ENCODE measurements at places on chromosomes 2 and 18. TPM values are rescaled to one million over a fixed set of nuclear protein-coding genes. Genes with fewer than 3 reads are reported as not detected.

DNA sequence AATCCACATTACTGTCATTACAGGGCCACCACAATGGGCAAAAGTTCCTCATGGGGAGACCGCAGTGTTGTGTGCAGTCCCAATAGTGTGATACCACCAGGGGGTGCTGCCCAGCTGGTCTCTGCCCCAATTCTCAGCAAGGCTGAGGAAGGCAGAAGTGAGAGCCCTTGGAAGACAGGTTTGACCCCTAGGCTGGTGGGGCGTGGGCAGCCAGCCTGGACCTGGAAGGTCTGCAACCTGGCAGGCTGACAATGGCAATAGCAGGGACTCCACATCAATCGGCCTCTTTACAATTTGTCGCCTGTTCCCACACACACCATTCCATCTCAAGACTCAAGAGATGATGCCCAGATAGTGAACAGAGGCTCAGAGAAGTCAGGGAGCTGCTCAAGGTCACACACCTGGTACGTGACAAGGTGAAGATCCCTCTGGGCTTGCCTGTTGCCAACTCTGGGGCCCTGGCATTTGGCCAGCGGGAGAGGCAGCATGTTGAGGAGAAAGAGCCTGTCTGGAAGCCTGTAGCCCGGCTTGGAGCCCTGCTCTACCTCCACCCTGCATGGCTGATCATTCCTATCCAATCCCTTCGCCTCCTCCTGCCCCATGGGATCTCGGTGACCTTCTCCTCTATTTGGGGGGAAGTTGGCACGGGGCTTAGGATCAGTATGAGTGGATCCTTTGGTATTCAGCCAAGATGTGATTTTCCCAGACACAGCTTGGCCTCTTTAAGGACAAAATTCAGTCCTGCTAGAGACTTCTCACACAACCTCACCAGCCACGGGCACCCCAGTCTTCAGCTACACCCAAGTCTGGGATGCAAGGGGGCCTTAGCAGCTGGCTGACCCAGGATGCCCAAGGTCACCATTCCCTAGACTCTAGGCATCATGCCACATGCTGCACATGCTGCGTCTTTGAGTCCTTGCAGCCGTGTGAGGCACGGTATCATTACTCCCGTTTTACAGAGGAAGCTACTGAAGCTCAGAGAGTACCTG, 2.9 kb upstream of the ATOH8 start:
- DNase-seq, result peak; percentile 76
- no peak overlapping the region for H3K27ac ChIP-seq
- H3K4me1 ChIP-seq, result peaks cover 27% of the 10 kb centered on the region
- H3K4me3 ChIP-seq, result no peak overlapping the region

GRCh38 chr2:113069676-113070605, 2.2 kb downstream of the IL1F10 start:
- no peaks in the 10 kb centered on the region for H3K27me3 ChIP-seq
- no peak for DNase-seq
- no peaks in the 10 kb centered on the region for H3K36me3 ChIP-seq
- H3K4me1 ChIP-seq, result no peaks in the 10 kb centered on the region

DNA sequence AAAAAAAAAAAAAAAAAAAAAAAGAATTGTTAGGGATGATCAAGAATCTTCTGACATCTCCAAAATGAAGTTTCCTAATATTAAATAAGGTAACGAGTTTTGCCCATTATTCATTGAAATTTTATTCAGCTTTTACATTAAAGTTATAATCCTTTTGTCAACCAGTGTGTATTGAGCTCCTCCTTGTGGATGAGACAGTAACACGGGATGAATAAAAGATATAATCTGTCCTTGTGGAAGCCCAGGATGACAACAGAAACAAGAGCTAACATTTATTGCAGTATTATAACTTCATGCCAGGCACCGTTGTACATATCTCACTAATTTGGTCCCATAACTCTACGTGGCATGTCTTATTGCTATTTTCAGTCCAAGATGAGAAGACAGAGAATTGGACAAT, 33.4 kb upstream of the SERPINB7 start:
- no peaks in the 10 kb centered on the region for H3K27me3 ChIP-seq
- H3K4me1 ChIP-seq, result no peaks in the 10 kb centered on the region
- no peak for DNase-seq
- no peak overlapping the region for H3K27ac ChIP-seq

DNA sequence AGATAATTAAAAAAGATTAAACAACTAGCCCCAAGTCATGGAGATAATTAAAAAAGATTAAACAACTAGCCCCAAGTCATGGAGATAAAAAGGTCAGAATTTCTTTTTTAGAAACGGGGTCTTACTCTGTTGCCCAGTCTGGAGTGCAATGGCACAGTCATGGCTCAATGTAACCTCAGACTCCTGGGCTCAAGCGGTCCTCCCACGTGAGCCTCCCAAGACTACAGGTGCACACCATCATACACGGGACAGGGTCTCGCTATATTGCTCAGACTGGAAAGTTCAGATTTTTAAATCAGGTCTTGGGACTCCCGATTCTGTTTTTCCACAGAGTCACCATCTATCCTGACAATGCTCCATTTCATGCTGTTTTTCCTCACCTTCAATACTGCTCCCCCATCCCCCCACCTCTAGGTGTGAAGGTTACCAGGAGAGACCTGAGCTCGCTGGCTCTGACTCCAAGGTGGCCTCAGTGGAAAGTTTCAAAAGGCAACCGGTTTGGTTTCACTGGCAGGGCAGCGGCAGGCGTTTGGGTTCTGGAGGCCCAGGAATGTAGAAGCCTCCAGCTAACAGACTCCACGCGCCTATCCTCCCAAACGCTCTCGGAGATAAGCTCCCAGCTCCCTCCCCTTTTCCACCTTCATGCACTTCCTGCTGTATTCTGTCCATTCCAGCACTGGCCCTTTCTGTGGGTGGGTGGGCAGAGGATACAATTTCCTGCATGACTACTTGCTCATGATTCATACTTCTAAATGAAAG, 2.9 kb upstream of the SEMA4C start:
- no peaks in the 10 kb centered on the region for H3K36me3 ChIP-seq
- peak; percentile 54 for DNase-seq
- H3K27ac ChIP-seq, result no peak overlapping the region
- no peak overlapping the region for H3K4me3 ChIP-seq

DNA sequence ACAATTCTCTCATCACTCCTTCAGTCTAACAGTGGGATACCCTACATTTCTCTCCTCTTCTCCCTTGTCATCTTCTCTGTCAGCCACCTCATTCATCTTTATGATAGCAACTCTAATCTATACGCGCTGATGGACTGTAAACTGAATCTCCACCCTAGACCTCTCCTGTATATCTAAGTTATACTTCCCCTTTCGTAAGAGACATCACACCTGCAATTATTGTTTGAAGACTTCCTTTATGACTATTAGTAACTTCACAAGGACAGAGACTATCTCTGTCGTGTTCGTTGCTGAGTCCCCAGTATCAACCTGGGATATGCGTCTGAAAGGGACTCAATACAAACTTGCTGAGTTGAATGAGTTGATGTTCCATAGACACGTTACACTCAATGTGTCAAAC, 263.2 kb downstream of the IRS1 start:
- H3K27ac ChIP-seq, result no peak overlapping the region
- DNase-seq, result no peak
- H3K4me3 ChIP-seq, result no peak overlapping the region

- no peak overlapping the region for H3K27ac ChIP-seq
- peak; percentile 52 for DNase-seq
- H3K36me3 ChIP-seq, result no peaks in the 10 kb centered on the region
- no peak overlapping the region for H3K4me3 ChIP-seq
- peaks cover 39% of the 10 kb centered on the region for H3K4me1 ChIP-seq
These were observed 741.1 kb upstream of the SALL3 start for GRCh38 chr18:78238404-78239089.

DNA sequence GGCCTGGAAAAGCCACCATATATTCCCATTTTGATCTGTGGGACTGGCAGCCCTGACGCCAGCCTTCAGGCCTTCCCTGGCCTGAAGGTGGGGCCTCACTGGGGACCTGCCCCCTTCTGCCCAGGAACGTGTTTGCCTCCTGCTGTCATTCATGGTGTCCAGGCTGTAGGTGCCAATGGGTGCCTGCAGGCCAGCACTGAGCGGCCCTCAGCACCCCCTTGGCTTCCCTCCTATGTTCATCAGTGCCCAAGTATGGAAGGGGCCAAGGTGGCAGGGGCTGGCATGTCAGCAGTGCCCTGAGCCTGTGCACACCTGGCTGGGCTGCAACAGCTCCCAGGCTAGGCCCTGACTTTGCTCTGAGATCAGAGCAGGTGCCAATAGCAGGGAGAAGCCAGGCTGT, 800.3 kb upstream of the RAB6C start:
- no peak overlapping the region for H3K27ac ChIP-seq
- DNase-seq, result no peak
- no peak overlapping the region for H3K4me3 ChIP-seq
- H3K4me1 ChIP-seq, result no peaks in the 10 kb centered on the region
- no peaks in the 10 kb centered on the region for H3K36me3 ChIP-seq

Gene GCG
- not detected for total RNA-seq

Gene GALNT3
- 0.65 TPM for total RNA-seq

Gene C2orf80
- total RNA-seq, result not detected
